ENCODE measurements at places on chromosomes 12 and 14. TPM values are rescaled to one million over a fixed set of nuclear protein-coding genes. Genes with fewer than 3 reads are reported as not detected.

GRCh38 chr14:99159341-99160340, 112.4 kb downstream of the BCL11B start:
- DNase-seq = peak; percentile 48
- H3K4me1 ChIP-seq = no peaks in the 10 kb centered on the region
- H3K4me3 ChIP-seq = no peak overlapping the region

DNA sequence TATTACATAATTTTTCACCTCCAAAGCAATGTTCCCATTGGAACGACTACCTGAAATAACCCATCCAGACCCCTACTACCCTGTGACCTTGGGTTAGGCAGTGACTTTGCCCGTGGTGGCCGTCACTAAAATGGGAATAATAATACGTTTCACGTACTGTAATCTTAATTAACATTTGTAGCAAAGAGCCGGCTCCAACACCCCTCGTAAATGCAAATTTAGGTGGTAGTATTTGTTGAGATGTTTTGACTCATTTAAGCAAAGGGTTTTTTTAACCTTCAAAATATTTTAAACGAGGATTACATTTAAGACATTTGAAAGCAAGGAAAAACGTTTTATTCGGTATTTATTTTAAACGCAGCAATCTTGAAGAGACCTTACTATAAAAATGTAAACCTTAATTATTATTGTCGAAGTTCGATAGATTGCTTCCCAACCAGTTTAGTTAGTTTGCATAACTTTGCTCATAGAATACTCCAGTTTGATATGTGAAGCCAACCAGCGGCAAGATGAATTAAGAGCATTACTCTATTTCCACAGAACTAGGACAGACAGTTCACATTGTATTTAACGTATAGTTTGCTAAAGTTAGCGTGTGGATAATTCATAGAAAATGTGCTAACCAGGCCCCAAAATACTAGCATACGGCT, 1.4 kb upstream of the ARID2 start:
- peaks cover 44% of the 10 kb centered on the region for H3K4me1 ChIP-seq
- DNase-seq = no peak
- H3K27ac ChIP-seq = peak overlapping the region; percentile 99
- H3K36me3 ChIP-seq = no peaks in the 10 kb centered on the region
- no peaks in the 10 kb centered on the region for H3K27me3 ChIP-seq
- peak overlapping the region; percentile 89 for H3K4me3 ChIP-seq

- H3K27ac ChIP-seq = no peak overlapping the region
- H3K4me3 ChIP-seq = no peak overlapping the region
- H3K4me1 ChIP-seq = no peaks in the 10 kb centered on the region
Observed at GRCh38 chr12:105803292-105803691, 335.5 kb downstream of the NUAK1 start.

GRCh38 chr12:52419656-52420055, 13.5 kb upstream of the KRT82 start:
- H3K4me3 ChIP-seq = no peak overlapping the region
- no peak overlapping the region for H3K27ac ChIP-seq
- H3K27me3 ChIP-seq = no peaks in the 10 kb centered on the region
- no peak for DNase-seq
- peaks cover 47% of the 10 kb centered on the region for H3K4me1 ChIP-seq

DNA sequence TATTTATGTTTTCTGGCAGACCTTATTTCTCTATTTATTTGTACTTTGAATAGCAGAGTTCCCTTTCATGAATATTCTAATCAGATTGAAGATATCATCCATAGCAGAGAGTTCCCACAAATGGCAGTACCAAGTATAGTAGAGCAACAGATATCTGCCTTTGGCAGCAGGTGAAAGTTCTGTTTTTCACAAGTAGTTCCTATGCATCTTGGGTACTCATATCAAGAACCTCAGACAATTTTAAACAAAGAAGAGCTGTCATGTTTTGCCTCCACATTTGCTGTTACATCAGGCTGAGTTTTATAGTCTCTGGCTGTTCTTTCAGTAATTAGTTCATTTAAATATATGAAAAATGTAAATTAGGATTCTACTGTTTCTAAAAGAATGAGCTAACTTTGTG, 252.0 kb downstream of the KCNC2 start:
- H3K27ac ChIP-seq = no peak overlapping the region
- H3K36me3 ChIP-seq = no peaks in the 10 kb centered on the region
- no peak overlapping the region for H3K4me3 ChIP-seq
- no peak for DNase-seq
- no peaks in the 10 kb centered on the region for H3K4me1 ChIP-seq

DNA sequence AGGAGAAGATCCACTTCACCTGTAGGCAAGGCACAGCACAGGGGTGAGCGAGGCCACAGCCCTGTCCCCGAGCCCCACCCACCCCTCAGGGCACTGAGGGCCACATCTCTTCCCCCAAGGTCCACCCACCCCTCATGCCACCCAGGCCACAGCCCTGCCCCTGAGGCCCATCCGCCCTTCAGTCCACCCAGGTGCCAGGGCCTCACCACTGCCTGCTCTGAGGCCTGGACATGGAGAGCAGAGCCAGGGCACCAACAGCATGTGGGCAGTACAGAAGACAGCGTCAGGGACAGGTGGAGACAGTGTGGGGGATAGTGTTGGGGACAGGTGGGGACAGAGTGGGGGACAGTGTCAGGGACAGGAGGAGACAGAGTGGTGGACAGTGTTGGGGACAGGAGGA, 138.3 kb downstream of the TMEM121 start:
- peak overlapping the region; percentile 42 for H3K27ac ChIP-seq
- no peak for DNase-seq
- no peaks in the 10 kb centered on the region for H3K36me3 ChIP-seq
- H3K4me1 ChIP-seq = peaks cover 8% of the 10 kb centered on the region

DNA sequence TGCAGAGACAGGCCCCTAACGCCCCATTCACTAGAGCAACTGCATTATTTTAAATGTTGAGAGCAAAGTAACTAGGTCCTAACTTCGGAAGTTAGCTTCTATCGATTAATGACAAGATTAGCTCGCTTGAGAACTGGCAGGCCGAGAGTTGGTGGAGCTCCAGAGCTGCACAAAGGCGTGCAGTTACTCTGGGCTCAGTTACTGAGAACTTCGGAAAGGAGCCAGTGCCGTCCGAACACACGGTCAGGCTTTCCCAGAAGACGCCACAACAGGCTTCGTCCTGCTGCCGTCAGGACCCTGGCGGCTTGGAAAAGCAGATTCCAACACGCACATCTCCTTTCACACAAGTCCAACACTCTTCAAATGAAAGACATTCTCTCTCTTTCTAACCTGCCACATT, 45.4 kb upstream of the TESC start:
- H3K4me1 ChIP-seq = peaks cover 2% of the 10 kb centered on the region
- no peak overlapping the region for H3K27ac ChIP-seq
- peaks cover 10% of the 10 kb centered on the region for H3K36me3 ChIP-seq
- H3K4me3 ChIP-seq = no peak overlapping the region
- no peaks in the 10 kb centered on the region for H3K27me3 ChIP-seq

DNA sequence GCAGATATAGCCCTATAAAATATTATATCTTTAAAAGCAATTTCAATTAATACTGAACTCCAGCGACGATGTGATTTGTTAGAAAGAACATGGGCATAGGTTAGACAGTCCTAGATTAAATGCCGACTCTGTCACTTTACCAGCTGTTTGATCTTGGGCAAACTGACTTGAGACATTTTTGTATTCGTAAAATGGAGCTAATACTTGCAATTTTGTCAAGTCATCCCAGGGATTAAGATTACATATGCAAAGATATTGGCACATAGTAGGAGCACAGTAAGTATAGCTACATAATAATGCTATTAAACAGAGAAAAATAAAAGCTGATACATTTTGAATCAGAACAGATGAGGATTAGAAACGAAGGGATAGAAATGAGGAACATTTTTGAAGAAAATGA, 9.0 kb downstream of the INSM2 start:
- no peak overlapping the region for H3K27ac ChIP-seq
- no peak overlapping the region for H3K4me3 ChIP-seq
- H3K27me3 ChIP-seq = no peaks in the 10 kb centered on the region
- H3K4me1 ChIP-seq = no peaks in the 10 kb centered on the region
- no peak for DNase-seq

DNA sequence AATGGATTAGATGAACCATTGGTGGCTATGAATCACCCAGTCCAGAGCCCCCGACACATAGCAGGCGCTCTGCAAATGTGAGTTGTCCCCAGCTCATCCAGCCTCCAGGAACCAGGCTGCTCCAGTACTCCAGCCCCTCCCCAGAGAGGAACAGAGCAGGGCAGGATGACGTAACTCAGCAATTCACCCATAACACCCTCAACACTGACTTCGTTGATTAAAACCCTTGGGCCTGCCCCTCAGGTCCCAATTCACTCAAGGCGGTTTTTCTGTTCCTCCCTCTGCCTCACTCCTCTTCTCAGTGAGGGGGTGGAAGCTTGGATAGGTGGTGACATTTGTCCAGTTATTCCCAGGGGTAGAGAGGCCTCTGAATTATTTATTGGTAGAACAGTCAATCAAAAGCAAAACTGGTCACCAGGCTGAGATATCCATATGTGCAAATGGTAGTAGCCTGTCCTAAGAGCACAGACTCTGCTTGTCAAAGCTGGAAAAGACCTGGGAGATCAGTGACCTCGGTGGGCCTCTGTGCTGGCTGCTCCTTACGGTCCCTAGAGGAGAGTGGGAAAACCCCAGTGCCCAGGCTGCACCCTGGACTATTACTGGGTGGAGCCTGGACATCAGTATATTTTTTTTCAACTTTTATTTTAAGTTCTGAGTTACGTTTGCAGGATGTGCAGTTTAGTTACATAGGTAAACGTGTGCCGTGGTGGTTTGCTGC, 97.0 kb downstream of the CMKLR1 start:
- H3K27me3 ChIP-seq = no peaks in the 10 kb centered on the region
- H3K36me3 ChIP-seq = no peaks in the 10 kb centered on the region
- no peaks in the 10 kb centered on the region for H3K4me1 ChIP-seq
- DNase-seq = no peak
- H3K4me3 ChIP-seq = no peak overlapping the region

GRCh38 chr12:101780599-101780998, 41.3 kb upstream of the SYCP3 start:
- no peak overlapping the region for H3K27ac ChIP-seq
- H3K4me3 ChIP-seq = no peak overlapping the region
- no peaks in the 10 kb centered on the region for H3K27me3 ChIP-seq
- H3K36me3 ChIP-seq = peaks cover 36% of the 10 kb centered on the region
- no peak for DNase-seq

GRCh38 chr12:57146961-57147944, at the start of gene LRP1-AS:
Gene LRP1-AS (minus strand): TSS chr12:57147619.
- no peak within 1 kb of the TSS for H3K4me3 ChIP-seq
- H3K4me1 ChIP-seq = no peaks in the 10 kb centered on the region
- H3K36me3 ChIP-seq = peaks cover 39% of the 10 kb centered on the region

DNA sequence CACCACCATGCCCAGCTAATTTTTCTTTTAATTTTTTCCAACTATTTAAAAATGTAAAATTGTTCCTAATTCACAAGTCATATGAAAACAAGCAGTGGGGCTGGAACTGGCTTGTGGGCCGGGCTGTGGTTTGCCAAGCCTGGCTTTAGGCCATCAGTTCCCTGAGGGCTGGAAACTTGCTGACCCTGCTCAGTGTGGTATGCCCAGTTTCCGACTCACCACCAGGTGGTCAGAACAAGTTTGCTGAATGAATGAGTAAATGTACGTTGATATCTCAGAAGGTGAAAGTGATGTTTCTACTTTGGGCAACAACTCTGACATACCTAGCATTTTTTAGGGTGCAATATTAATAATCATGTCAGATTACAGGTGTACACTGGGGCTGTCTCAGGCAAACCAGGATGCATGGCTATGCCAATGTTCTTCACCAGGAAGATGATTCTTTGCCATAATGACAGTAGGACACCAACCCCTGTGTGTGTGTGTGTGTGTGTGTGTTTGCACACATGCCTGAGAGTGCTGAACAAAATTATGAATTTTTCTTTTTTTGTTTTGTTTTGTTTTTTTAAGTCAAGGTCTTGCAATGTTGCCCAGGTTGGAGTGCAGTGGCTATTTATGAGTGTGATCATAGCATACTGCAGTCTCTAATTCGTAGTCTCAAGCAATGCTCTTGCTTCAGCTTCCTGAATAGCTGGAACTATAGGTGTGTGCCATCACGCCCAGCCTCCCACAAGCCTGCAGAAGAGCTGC, 106.1 kb downstream of the PTPN11 start:
- H3K27ac ChIP-seq = no peak overlapping the region
- DNase-seq = no peak
- no peak overlapping the region for H3K4me3 ChIP-seq
- H3K4me1 ChIP-seq = no peaks in the 10 kb centered on the region
- no peaks in the 10 kb centered on the region for H3K36me3 ChIP-seq

DNA sequence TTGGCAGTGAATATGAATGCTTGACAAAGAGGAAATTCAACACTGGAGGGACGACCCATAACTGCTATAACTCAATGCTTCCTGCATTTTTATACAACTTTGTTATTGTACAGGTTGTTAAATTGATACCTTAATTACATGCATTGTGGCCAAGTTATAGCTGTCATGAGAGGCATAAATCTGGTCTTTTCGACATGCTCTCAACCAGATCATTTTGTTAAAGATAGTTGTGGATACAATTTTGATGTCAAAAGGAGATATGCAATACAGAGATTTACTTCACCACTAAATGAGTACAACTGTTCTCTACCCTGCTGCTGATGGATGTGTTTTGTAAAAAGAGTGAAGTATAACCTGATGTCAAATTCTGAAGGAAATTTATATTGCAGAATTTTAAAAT, 946.0 kb downstream of the GALC start:
- H3K36me3 ChIP-seq = no peaks in the 10 kb centered on the region
- H3K4me3 ChIP-seq = no peak overlapping the region
- no peaks in the 10 kb centered on the region for H3K27me3 ChIP-seq
- H3K4me1 ChIP-seq = peaks cover 15% of the 10 kb centered on the region

GRCh38 chr14:38399652-38400051, 143.8 kb upstream of the CLEC14A start:
- H3K27me3 ChIP-seq = no peaks in the 10 kb centered on the region
- H3K4me1 ChIP-seq = peaks cover 4% of the 10 kb centered on the region
- DNase-seq = no peak
- no peaks in the 10 kb centered on the region for H3K36me3 ChIP-seq
- no peak overlapping the region for H3K27ac ChIP-seq

UNC79 gene
- 1.1 TPM for total RNA-seq

FITM1 gene
- not detected for total RNA-seq

SSPN gene
- total RNA-seq = 54.0 TPM

KIF21A gene
- total RNA-seq = 12.0 TPM

CCDC38 gene
- not detected for total RNA-seq

PZP gene
- not detected for total RNA-seq

C1RL gene
- total RNA-seq = 65.8 TPM

ERP27 gene
- not detected for total RNA-seq

NKX2-1 gene
- not detected for total RNA-seq
